ENCODE measurements at places on chromosomes 12 and 14.

- peak; percentile 20 for DNase-seq
Measured at GRCh38 chr12:71780237-71780822, 25.7 kb downstream of the RAB21 start.

DNA sequence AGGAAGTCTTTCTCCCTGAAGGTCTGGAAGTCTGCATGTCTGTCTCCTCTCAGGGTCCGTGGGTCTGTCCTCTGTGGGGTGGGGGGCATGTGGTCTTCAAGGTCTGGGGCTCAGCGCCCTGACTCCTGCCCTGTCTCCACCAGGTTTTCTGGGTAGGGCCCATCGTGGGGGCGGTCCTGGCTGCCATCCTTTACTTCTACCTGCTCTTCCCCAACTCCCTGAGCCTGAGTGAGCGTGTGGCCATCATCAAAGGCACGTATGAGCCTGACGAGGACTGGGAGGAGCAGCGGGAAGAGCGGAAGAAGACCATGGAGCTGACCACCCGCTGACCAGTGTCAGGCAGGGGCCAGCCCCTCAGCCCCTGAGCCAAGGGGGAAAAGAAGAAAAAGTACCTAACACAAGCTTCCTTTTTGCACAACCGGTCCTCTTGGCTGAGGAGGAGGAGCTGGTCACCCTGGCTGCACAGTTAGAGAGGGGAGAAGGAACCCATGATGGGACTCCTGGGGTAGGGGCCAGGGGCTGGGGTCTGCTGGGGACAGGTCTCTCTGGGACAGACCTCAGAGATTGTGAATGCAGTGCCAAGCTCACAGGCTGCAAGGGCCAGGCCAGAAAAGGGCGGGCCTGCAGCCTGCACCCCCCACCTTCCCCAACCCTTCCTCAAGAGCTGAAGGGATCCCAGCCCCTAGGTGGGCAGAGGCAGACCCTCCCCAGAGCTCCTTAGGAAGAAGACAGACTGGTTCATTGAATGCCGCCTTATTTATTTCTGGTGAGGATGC lies 3.4 kb downstream of the AQP5 start:
- no peak for DNase-seq

DNA sequence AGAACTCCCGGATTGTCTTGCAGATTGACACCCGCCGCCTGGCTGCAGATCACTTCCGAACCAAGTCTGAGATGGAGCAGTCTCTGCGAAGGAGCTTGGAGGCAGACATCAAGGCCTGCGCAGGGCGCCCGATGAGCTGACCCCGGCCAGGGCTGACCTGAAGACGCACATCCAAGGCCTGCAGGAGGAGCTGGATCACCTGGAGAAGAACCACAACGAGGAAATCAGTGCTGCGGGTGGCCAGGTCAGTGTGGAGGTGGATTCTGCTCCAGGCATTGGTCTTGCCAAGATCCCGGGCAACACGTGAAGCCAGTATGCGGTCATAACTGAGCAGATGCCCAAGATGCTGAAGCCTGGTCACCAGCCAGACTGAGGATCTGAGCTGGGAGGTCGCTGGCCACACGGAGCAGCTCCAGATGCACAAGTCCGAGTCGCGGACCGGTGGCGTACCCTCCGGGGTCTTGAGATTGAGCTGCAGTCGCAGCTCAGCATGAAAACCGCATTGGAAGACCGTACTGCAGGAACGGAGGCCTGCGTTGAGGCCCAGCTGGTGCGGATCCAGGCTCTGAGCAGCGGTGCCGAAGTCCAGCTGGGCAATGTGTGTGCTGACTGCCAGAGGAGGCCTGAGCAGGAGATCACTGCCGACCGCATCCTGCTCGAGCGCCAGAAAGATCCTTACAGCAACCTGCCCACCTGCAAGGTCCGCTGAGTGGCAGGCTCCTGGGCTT lies 12.4 kb upstream of the A2M start:
- DNase-seq = no peak

DNA sequence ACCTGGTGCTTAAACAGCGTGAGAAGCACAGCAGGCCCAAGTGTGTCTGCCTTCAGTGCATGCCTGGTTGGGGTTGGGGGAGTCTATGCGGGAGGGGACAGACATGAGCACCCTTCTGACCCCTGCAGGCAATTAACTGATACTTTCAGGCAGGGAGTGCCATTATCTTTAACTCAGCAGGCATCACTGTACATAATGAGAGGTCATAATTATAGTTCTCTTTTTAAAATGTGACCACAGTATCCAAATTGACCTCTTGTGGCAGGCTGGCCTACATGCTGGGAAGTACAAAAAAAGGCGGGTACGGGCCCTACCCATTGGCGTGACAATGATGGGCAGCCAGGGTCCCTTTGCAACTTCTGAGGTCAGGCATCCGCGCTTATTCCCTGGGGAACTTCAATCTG lies 209.1 kb downstream of the FOXN3 start:
- DNase-seq = no peak

DNA sequence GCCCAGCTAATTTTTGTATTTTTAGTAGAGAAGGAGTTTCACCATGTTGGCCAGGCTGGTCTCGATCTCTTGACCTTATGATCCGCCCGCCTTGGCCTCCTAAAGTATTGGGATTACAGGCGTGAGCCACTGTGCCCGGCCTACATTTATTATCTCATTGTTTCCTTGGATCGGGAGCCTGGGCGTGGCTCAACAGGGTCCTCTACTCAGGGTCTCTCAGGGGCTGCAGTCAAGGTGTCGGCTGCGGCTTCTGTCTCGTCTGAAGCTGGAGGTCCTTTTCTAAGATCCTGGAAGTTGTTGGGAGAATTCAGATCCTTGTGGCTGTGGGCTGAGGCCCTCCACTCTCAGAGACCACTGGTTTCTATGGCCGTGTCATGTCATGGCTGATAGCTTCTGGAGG lies 65.5 kb upstream of the SCN8A start:
- no peak for DNase-seq

GRCh38 chr14:28744126-28744525 lies 22.5 kb upstream of the FOXG1 start:
- no peak for DNase-seq

DNA sequence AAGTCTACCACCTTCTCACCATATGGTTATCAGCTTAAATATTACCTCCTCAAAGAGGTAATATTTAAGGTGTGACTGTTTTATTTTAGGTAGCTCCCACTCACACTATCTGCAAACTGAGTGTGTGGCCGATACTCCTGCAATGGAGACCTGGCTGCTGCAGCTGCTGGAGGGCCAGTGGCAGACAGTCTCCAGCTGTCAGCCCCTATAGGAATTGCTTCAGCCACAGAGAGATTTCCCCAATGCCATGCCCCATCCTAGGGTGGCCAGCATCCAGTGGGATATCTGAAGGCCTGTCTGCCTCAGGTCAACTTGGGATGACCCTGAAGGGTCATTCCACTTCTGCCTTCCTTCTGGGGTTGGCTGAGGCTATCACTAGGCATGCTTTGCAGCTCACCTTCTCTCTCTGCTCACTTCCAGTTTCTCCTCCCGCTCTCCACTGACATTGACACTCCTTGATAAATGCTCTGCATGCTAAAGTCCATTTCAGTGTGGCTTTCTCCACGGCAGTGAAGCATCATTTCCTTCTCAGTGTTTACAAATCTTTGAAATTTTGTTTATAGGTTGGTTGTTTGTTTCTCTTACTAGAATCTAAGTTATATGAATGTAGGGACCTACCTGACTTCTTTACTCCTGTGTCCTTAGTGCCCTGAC lies 90.2 kb upstream of the USP44 start:
- DNase-seq = no peak

DNA sequence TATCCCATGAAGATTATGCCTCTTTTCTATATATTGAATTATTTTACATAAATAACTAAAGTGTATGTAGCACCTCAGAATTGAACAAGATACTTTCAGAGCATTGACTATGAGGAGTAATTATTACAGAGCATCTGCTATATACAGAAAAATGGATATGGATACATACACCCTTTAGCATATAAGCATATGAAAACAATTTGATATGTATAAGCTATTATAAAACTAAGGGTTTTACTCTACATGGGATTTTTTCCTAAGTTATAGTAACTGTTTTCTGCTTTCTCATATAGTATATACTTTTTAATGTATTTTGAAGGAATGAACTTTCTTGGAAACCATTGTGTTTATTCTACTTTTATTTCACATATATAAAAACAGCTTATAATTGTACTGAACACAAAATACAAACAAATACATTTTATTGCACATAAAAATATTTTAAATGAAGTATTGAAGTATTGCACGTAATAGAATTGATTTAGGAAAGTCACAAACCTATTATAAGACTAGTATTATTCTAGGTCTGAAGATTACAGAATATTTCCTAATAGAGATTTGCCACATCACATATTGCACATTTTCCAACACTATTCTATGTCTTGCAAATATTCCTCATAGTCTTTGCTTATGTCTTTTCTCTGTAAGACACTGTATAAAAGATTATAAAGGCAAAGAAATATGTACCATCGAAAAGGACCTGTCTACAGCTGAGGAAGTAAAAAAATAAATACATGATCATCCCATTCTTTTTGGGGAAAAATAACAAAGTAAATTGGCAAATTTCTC lies 8.4 kb downstream of the CD69 start:
- DNase-seq = no peak

- no peak for DNase-seq
Measured at GRCh38 chr12:92145481-92145730, 240 bp downstream of the BTG1 start.

- no peak for DNase-seq
Measured at GRCh38 chr12:96879301-96879700, 27.8 kb upstream of the NEDD1 start.

DNA sequence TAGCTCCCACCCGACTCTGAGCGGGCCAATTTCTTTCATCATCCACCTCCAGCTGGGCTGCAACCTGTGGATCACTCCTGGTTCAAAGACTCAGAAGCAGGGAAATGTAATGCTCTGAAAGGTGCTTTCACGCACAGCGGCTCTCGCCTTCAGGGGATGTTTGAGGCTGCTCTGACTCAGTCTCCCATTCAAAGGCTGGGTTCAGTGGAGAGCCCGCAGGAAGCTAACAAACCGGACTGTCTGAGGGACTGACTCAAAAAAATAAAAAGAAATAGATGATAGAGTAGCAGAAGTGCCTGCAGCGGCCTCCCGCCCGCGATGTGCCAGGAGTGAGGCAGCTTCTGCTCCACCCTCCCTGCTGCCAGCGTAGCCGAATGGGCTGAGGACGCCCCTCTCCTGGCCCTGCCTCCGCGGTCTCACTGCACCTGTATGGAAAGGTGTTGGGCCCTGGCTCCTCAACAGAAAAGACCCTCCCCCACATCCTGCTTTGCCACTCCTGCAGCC lies 98.0 kb downstream of the GCH1 start:
- DNase-seq = no peak

DNA sequence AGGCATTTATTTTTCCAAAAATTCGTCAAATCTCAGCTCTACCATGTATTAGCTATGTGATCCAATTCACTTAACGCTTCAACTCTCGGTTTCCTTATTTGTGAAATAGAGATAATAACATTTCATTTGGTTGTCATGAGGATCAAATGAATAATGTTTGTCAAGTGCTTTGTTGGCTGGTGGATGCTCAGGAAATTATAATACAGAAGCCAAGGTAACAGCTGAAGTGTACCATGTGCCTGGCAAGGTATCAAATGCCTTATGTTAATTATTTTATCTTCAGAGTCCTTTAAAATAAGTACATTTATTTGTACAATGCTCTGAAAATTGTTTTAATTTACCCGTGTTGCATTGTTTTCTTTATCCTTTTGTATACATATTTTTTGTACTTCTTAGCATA lies 6.1 kb upstream of the PRKCH start:
- no peak for DNase-seq

GRCh38 chr12:38124247-38125012 lies 192.1 kb upstream of the ALG10B start:
- DNase-seq = no peak

GRCh38 chr14:32481707-32482106 lies 152.6 kb downstream of the AKAP6 start:
- DNase-seq = no peak

Data from stimulated activated CD4-positive, alpha-beta T cell treated with anti-CD3 and anti-CD28 coated beads, Interleukin-15, amount 100 ng/mL, for 48 hours (primary cell).